Uterus (tissue), 4 donors: ENCODE measurements at places on chromosomes 12 and 14. TPM values are rescaled to one million over a fixed set of nuclear protein-coding genes. Genes with fewer than 3 reads are reported as not detected.

DNA sequence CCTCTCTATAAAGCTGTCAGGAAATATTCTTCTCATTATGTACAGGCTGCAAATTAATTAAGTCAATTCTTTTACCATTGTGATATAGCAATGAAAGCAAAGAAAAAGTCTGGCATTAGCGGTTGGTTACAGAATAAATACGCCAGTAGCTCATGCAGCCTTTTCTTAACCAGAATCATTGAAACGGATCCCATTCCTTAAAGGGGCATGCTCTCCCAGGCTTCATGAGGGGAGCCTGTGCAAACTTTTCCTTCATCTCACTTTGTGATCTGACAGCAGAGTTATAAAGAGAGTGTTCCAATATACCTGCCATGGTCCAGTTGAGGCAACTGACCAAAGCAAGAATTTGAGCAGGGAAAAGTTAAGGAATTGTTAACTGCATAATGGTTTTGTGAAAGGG, 337.7 kb downstream of the EMP1 start:
- DNase-seq = no peak

- DNase-seq = no peak
Observed at GRCh38 chr14:65803885-65804284, 391.4 kb downstream of the FUT8 start.

GRCh38 chr14:105617201-105617777, 90.9 kb downstream of the TMEM121 start:
- DNase-seq = no peak

DNA sequence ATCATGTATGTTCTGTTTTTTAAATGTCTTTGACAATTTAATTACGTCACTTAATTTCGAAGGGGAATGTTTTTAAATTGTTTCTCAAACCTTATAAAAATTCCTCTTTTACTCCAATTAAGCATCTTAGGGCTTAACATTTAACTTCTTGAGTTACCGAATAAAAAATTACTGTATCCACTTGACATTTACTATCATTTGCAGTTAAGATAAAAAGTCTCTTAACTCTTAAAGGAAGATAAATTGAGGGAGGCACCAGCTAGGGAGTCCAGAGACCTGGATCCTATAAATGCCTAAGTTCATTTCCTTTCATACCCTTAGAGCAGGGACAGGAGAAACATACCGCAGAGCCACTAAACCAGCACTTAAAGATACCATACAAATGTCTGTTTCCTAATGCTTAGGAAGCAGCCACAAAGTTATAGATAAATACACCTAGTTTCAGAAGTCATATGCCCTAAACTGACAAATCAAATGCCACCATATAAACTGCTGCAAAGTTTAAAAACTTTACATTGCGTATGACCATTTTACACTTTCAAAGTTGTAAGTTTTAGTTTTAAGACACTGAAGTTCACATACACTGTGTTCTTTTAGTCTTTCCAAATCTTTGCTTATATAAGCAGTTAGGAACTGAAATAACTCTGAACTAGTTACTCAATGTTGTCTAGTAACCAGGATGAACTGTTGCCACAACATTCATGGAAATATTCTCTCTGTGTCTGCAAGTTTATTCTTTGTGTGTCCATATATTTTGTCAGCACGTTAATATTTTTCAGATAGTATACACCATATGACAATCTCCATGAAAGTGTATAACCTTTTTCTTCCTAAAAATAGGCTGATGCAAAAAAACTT, 71.2 kb downstream of the GALNT4 start:
- DNase-seq = no peak

- DNase-seq = no peak
Observed at GRCh38 chr14:84541018-84541417, 988.9 kb upstream of the FLRT2 start.

DNA sequence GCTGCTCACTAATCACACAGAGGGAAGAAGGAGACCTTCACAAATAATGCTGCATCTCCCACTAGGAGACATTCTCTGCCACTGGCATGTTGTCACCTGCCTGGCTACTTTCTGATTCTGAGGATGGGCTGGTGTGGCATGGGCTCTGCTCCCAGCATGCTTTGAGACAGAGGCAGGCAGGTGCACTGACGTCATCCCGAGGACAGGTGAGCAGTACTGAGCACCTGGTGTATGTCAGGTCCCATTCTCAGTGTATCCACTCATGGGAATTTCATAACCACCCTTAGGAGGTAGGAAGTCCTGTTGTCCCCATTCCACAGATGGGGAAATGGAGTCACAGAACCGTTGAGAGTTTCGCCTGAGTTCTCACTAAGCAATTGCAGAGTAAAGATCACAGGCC, 597.9 kb downstream of the VRK1 start:
- no peak for DNase-seq

GRCh38 chr12:68521848-68522502, 88.7 kb upstream of the RAP1B start:
- DNase-seq = no peak

DNA sequence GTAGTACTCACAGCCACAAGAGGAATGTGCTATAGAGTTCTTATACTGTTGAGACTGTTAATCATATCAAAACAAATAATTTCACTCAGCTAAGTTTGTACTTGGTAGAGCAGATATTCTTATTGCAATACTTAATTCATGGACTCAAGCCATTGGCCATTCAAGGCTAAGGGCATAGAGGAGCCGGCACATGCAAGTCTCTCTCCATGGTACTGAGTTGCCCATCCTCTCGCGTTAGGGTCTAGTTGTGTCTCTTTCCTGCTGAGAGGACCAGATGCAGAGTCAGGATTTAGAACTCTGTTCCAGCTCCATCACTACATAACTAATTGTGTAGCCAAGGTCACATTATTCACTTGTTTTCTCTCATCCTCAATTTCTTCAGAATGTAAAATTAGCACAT, 14.4 kb upstream of the TUNAR start:
- DNase-seq = no peak

DNA sequence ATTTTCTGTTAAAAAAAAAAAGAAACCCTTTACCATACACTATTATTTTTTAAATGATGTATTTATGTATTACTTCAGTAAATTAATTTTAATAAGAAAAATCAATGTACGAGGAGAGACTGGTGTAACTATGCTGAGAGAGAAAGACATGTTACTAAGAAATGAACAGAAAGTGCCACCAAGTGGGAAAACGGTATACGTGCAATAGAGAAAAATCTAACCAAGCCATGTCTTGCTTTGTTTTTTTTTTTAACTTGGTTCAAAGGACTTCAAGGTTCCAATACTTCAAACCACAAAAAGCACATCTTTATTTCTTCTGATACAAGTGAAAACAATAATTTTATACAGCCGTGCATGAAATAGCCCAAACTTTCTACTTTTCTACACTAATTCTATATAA, 22.9 kb downstream of the NDUFA12 start:
- DNase-seq = no peak

DNA sequence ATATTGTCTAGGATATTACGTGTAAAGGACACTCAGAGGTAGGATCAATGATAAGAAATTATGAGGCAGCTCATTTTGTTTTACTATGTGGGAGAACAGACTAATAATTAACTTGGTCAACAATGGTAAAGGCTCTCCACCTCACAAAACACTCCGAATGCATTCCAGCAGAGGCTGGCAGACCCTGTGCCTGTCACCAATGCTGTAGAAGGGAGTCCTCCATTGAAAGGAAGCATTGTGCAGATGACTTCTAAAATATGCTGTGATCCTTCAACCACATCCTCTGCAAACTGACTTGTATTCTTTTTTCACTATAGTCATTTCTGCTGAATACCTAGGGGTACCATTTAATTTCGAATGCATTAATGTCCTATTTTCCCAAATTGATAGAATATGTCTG, 119.6 kb upstream of the EEA1 start:
- DNase-seq = no peak

- no peak for DNase-seq
Observed at GRCh38 chr12:7310070-7310469, 6.2 kb downstream of the ACSM4 start.

GRCh38 chr12:94046626-94047410, 101.6 kb upstream of the PLXNC1 start:
- DNase-seq = no peak

DNA sequence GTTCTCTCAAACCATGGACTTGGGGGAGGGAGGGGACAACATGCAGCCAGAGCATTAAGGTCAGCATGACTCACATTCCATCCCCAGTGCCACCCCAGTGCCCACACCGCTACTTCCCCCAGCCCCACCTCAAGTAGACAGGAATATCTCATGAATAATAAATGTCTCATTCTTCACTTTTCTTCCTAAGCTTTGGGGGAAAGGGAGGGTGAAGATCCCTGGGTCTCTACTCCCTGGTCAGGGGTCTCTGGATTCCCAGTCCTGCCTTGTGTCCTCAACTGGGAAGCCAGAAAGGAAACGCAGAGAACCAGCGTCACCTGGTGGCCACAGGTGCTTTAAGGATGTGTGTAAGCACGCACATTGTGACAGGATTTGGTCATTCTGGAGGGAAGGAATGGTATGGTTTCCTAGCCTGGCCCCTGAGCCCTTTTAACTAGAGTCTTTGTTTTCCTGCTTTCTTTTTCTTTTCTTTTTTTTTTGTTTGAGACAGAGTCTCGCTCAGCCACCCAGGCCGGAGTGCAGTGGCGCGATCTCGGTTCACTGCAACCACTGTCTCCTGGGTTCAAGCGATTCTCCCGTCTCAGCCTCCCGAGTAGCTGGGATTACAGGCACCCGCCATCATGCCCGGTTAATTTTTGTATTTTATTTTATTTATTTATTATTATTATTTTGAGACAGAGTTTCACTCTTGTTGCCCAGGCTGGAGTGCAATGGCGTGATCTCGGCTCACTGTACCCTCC, 3.4 kb downstream of the GPR84 start:
- DNase-seq = peak; percentile 83

GRCh38 chr12:59695379-59695778, 99.5 kb downstream of the SLC16A7 start:
- no peak for DNase-seq

GRCh38 chr12:130491421-130492357, 154.0 kb downstream of the PIWIL1 start:
- no peak for DNase-seq

DNA sequence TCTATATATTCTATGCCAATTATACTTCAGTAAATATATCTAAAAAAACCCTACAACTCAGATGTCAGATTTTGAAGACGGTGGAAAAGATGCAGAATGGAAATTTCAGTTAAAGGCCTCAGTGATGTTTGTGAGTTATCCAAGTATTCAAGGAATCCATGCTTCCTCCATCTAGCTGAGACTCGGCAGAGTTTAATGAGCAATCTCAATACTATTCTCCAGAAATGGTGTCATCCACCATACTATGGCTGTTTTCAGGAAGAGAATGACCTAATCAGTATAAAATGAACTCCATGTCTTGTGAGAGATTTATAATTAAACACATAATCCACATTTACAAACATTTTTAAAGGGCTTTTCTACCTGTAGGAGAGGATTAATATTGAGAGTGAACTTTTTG, 66.0 kb downstream of the KLHL28 start:
- DNase-seq = no peak

DNA sequence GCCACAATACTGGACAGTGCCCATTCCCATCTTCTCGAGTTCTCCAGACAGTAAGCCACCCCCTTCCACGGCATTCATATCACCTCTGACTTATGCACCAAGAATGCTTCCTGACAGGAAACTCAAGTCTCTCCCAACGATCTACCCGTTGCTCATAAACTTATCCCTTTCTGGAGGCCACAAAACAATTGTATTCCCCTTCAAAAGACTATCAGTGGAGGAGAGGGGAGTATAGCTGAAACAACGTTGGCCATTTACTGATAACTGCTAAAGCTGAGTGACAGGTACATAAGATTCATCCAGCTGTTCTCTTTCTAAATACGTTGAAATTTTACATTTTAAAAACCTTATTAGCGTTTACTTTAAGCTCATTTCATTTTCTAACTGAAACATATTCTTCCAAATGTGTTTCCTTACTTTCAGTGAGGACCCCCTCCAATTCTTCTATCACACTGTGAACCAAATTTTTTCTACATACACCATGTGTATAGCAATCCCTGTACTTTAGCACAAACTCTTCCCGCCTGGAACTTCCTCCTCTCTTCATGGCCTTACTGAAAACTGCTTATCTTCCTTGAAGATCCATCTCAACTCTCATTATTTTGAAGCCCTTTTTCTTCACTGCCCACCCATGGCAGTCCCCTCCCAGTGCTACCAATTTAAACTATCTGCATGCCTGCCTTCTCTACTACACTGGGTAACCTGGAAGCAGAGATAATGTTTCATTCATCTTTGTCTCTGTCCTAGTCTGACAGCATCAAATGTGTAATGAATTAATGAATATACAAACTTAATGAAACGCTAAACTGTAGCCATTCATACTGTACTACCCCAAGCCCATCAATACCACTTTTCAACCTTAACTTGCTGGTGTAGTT, 28.8 kb downstream of the ATXN2 start:
- DNase-seq = no peak

DNA sequence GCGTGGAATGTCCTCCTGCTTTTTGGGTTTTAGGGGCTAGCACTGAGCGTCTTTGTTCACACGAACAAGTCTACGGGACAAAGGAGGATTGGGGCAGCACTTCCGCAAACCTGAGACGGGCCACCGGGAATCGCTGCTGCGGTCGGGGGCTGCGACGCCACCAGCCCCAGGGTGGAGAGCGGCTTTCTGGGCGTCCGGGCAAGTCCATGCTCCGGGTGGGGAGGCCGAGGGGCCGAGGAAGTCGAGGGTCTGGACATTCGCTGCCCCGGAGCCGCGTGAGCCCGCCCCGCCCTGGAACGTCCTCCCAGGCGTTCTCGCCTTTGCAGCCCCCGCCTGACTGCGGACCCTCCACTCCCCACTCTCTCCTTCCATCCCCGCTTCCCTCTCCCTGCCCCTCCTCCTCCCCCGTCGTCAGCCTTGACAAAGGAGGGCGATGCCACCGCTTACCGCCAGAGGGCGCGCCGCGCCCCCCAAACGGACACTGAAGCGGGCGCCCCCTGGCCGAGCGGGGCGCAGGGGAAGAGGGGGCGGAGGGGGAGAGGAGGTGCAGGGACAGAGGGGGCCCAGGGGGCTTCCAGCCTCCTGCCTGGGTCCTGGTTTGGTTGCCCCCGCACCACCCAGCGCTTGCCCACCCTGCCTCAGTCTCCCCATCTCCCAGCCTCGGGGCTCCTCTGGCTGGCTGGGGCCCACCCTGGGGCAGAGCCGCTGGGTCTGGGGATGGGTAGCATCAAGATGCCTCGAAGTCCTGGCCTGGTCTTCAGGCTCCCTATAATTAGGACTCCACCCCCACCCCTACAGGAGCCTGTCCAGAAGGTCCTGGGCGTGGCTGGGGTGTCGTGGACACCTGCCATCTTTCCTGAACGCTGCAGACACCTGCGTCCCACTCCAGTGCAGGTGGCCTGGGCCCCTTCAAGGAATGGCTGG, 39.1 kb upstream of the INF2 start:
- peak; percentile 66 for DNase-seq

- no peak for DNase-seq
Observed at GRCh38 chr12:126198966-126199692, 1133.9 kb downstream of the AACS start.

Gene NOVA1
- 24.1 TPM for total RNA-seq

Gene YY1
- total RNA-seq = 60.3 TPM

Gene NGB
- not detected for total RNA-seq

Gene RAP1B
- total RNA-seq = 213 TPM

Gene DLGAP5
- not detected for total RNA-seq

Gene AHSA1
- total RNA-seq = 91.8 TPM
